ENCODE measurements at places on chromosomes 3 and 15.

DNA sequence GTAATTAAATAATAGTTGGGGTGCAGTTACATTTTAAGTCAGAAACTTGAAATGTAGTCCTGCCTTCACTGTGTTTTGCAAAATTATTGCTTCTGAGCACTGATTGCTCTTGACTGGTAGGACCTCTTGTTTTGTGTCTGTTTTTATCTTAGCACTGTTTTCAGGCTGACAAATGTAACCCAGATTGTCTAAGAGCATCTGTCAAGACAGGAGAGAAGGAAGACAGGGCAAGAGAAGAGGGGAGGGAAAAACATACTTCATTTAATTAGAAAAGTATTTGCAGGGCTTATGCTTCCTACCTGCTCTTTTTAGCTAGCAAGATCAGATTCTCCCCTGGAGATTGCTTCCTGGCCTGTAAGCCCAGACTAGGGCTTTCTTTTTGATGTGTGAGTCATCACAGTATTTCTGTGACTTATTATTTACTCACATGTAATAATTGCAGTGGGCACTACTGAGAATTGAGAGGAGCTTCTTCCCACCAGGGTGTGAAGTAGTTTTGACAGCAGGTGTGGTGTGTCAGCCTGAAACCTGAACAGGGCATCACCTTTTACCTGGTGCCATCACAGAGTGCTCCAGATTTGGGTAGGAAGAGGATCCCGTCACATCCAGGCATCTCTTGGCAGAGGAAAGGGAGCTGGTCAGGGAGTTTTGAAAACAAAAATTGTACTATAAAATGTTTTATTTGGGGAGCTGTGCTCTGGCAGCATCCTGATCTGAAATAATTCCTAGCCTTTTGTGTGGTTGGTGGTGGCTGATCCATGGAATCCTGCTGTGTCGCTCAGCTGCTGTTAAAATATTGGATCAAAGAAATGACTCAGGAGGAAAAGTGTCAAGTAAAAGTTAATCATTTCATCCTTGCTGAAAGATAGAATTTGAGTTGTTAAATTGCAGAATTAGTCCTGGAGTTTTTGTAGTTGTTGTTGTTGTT lies 98.2 kb downstream of the TMEM108 start:
- DNase-seq = no peak

GRCh38 chr3:7333125-7333524 lies 472.2 kb downstream of the GRM7 start:
- DNase-seq = no peak

GRCh38 chr3:183381179-183381578 lies 47.2 kb downstream of the MCF2L2 start:
- no peak for DNase-seq

DNA sequence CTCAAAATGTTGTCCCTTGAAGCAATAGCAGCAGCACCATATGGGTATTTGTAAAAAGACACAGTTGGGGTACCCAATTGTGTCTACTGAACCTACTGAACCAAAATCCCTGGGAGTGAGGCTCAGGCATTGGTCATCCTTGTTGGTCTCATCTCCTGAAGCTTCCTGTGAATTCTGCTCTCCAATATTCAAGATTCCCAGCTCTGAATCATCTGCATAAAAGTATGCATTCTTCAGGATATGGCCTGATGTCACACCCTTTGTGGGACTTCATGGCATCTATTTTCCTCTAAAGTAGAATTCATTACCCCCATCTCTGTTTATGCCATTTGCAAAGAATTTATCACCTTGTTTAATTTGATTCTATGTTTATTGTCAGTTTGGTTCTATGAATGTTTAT lies 13.3 kb upstream of the PTX3 start:
- no peak for DNase-seq

DNA sequence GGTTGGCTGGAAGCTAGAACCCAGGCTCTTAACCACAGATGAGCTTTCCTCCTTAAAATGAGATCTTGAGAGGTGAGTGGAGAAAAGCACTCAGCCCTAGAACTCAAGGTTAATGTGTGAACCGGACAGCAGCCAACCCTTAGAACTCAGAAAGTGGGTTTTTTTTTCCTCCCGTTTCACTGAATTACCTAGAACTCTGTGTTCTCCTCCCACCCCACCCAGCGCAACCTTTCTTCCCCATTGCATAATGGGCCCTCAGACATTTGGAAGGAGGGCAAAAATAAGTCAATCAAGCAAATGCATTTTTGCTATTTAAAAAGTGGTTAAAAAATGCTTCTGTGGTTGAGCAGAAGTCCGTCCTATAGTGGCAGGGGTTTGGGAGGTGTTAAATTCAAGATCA lies 36.7 kb downstream of the POC1A start:
- DNase-seq = no peak

- DNase-seq = no peak
Observed at GRCh38 chr3:152148579-152148978, 120.2 kb upstream of the MBNL1 start.

- no peak for DNase-seq
Observed at GRCh38 chr15:76576523-76577279, 240.1 kb downstream of the ISL2 start.

- no peak for DNase-seq
Observed at GRCh38 chr3:158465074-158465473, 105.9 kb upstream of the MLF1 start.

- DNase-seq = no peak
Observed at GRCh38 chr3:108208831-108209230, 13.4 kb downstream of the IFT57 start.

GRCh38 chr3:72288955-72289691 lies 504.2 kb upstream of the PROK2 start:
- DNase-seq = no peak

- no peak for DNase-seq
Observed at GRCh38 chr3:195162033-195162669, 108.8 kb downstream of the XXYLT1 start.

DNA sequence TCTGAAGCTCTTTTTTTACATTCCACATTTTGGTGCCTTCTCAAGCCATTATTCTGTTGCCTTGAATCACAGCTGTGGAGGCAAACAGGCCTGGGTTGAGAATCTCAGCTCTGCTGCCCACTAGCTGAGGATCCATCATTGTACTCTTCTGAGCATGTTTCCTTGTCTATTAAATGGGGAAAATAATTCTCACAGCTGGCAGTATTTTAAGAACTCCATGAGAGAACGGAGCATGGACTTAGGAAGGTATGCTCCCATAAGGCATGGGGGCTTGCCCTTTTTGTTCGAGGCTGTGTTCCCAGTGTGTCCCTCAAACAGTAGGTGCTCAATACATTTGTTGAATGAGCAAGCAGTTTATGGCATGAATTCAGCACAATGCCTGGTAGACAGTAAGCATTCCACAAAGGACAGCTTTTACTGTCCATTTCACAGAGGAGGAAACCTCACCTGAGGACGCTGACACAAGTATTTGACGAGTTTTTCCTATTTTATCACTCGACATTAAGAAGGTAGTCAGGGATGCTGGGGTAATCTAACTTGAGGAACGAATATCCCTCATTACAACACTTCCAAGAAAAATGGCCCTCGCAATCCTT lies 2.1 kb upstream of the PTPRG start:
- no peak for DNase-seq

DNA sequence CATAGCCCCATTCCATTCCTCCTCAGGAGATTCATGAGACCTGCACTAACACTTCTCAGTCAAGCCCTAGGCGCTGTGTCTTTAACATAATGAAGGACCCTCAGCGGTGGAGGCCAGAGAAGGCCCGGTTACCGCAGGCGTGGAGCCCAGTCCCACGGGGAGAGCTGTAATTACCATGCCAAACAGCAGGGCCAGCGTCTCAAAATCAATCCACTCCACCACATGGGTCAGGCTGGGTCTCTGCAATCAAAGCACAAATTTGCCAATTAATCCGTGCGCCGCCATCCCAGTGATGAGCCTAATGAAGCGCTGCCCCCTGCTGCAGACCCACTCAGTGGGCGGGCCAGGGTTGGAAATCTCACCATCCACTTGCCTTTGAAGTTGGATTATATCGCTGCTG lies 109.7 kb downstream of the OCA2 start:
- DNase-seq = no peak

- DNase-seq = no peak
Observed at GRCh38 chr15:60458721-60459120, 20.2 kb downstream of the ICE2 start.

GRCh38 chr3:8313560-8314267 lies 187.9 kb upstream of the LMCD1 start:
- no peak for DNase-seq

GRCh38 chr3:119175872-119176756 lies 2.7 kb downstream of the UPK1B start:
- DNase-seq = no peak

Measured in cortex of kidney (tissue), 1 donor.